LHCN-M2 (cell line): ENCODE measurements at places on chromosomes 11 and 22. TPM values are rescaled to one million over a fixed set of nuclear protein-coding genes. Genes with fewer than 3 reads are reported as not detected.

ART1 gene
- not detected in 2 replicates for total RNA-seq

GGTLC2 gene
- total RNA-seq, result not detected in 2 replicates

PTPRCAP gene
- total RNA-seq, result 0.38 and 0.75 TPM in 2 replicates

FGF4 gene
- total RNA-seq, result not detected in 2 replicates

CNTN5 gene
- total RNA-seq, result 0.69 TPM in 1 of 2 replicates, not detected in the other

EIF4ENIF1 gene
- total RNA-seq, result 11.9 and 12.3 TPM in 2 replicates

SYT8 gene
- total RNA-seq, result 0.13 and 0.17 TPM in 2 replicates

OR5B12 gene
- not detected in 2 replicates for total RNA-seq

MIOX gene
- total RNA-seq, result not detected in 2 replicates

SLC25A17 gene
- total RNA-seq, result 26.0 and 28.5 TPM in 2 replicates

OR52L1 gene
- total RNA-seq, result not detected in 2 replicates

GLB1L2 gene
- not detected in 2 replicates for total RNA-seq

GSC2 gene
- total RNA-seq, result not detected in 2 replicates

OSBP2 gene
- 18.7 and 24.4 TPM in 2 replicates for total RNA-seq

TSGA10IP gene
- total RNA-seq, result 0.06 TPM in 1 of 2 replicates, not detected in the other

ELFN2 gene
- total RNA-seq, result 0.17 and 0.32 TPM in 2 replicates

AMBRA1 gene
- total RNA-seq, result 19.8 and 20.9 TPM in 2 replicates

OR10D3 gene
- total RNA-seq, result not detected in 2 replicates

PRMT3 gene
- total RNA-seq, result 23.5 and 23.8 TPM in 2 replicates

KCNK4 gene
- not detected in 2 replicates for total RNA-seq

HYOU1 gene
- total RNA-seq, result 96.4 and 124 TPM in 2 replicates

CYTH4 gene
- not detected in 2 replicates for total RNA-seq

CRYBB1 gene
- total RNA-seq, result not detected in 2 replicates

GLB1L3 gene
- total RNA-seq, result not detected in 2 replicates

DMC1 gene
- 2.8 and 20.8 TPM in 2 replicates for total RNA-seq

KCTD14 gene
- total RNA-seq, result 1.2 and 1.9 TPM in 2 replicates

NFAM1 gene
- not detected in 2 replicates for total RNA-seq

GRK3 gene
- 2.9 and 3.2 TPM in 2 replicates for total RNA-seq

KCNC1 gene
- total RNA-seq, result 0.13 and 0.17 TPM in 2 replicates

CHADL gene
- total RNA-seq, result 0.19 and 2.4 TPM in 2 replicates

PKP3 gene
- total RNA-seq, result 3.7 and 4.7 TPM in 2 replicates

RHOG gene
- 36.5 and 38.3 TPM in 2 replicates for total RNA-seq

HYLS1 gene
- 14.2 and 18.0 TPM in 2 replicates for total RNA-seq

RGL4 gene
- not detected in 2 replicates for total RNA-seq

HOATZ gene
- not detected in 2 replicates for total RNA-seq

SLC35F2 gene
- 9.3 and 13.8 TPM in 2 replicates for total RNA-seq

MPZL2 gene
- total RNA-seq, result not detected in 2 replicates

OR51I1 gene
- not detected in 2 replicates for total RNA-seq

ARHGAP20 gene
- 0.58 and 0.75 TPM in 2 replicates for total RNA-seq

NCAPH2 gene
- total RNA-seq, result 72.1 and 75.2 TPM in 2 replicates

PNPLA5 gene
- total RNA-seq, result 0.23 and 0.45 TPM in 2 replicates

ELMOD1 gene
- 0.45 and 1.4 TPM in 2 replicates for total RNA-seq

TMPRSS5 gene
- total RNA-seq, result 0.17 and 0.38 TPM in 2 replicates

CALCA gene
- not detected in 2 replicates for total RNA-seq

GSTT2B gene
- 1.5 and 3.0 TPM in 2 replicates for total RNA-seq

FAM83F gene
- not detected in 2 replicates for total RNA-seq

ACTN3 gene
- total RNA-seq, result not detected in 2 replicates
